Erythroblast (primary cell): ENCODE measurements at places on chromosomes 5 and 9.

- DNase-seq = no peak
Observed at GRCh38 chr9:115137526-115137925, 19.6 kb upstream of the TNC start.

DNA sequence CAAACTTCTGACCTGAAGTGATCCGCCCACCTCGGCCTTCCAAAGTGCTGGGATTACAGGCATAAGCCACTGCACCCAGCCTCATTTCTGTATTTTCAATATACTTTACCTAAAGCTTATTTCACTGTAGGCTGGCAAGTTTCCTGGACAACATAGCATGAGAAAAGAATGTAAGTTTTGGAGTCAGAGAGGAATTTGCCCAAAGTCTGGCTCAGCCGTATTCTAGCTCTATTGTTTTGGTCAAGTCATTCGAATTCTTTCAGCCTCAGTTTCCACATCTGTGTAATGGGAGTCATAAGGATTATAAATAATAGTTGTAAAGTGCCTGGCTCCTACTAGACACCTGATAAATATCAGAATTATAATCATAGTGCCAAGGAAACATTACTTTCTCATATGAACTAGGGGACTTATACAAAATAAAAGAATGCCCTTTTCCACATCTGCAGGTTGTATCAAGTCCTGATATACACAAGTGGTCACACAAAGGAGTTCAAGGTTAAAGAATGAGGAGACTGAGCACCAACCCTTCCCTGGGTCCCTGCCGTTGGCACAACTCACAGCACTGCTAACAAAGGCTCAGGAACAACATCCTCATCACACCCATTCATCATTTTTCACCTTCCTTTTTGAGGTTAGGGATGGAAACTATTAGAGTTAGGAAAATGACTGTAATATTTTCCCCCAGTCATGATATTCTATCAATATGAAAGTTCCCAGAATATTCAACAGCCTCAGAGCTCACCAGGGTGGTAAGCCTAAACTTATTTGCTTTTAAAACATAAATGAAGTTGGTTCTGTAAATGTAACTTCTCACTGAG is 34.6 kb upstream of the RAI14 start:
- DNase-seq = no peak

GRCh38 chr5:146103594-146103993 is 1.8 kb downstream of the PLAC8L1 start:
- no peak for DNase-seq

DNA sequence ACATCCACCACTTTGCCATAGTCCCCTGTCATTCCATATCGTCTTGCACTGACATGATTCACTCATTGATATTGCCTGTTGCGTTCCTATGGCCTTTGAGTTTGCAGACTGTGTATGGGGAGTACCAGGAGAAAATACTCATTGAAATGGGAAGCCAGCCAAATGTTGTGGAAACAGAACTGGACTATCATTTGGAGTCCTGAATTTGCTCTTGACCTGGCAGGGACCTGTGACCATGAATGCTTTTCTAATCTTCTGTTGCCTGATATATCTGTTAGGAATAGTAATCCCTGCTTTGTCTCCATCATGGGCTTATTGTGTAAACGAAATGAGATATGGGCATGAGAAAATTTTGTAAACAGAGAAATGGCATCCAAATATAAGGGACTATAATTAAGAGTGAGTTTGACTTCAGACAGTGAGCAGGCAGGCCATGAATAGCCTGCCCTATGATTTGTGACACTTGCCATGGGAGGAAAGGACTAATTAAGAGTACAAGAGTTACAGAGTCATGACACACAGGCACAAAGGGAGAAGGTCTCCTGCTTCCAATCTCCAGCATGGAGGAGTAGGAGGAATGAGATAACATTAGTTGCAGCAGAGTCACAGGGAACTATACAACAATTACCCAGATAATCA is 572.9 kb upstream of the SGCD start:
- no peak for DNase-seq

- no peak for DNase-seq
Observed at GRCh38 chr5:149799119-149799623, 69.1 kb downstream of the PPARGC1B start.

- no peak for DNase-seq
Observed at GRCh38 chr5:124111886-124112285, 599.9 kb downstream of the CSNK1G3 start.

DNA sequence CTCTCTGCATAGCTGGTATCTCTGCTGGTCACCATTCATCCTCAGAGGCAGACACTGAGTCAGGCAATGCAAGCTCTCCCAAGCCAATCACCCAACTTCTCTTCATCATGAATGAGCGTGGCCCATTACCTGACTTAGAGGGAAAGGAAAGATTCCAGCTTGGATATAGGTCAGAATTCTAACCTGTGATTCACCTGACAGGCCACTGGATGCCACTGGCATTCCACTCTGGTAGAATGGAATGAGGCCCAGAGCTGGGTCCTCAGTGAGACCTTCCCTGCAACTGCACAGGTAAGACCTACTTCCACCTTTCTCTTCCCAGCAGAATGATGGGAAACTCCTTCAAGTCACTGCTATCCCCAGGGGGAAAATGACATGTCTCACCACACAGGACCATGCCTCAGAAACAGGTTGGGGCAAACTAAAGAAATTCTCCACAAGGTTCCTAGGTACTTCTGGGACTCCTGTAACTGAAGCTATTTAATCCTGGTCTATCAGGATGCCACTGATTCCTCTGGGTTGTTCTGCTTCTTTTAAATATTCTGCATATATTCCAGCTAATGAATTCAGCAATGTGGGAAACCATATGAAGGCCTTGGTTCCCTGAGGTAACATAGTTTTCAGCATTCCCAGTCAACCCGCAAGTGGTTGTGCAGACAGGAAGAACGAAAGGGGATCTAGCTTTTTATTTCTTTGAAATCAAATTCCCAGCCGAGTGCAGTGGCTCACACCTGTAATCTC is 62.0 kb downstream of the SUSD1 start:
- peak; percentile 20 for DNase-seq

DNA sequence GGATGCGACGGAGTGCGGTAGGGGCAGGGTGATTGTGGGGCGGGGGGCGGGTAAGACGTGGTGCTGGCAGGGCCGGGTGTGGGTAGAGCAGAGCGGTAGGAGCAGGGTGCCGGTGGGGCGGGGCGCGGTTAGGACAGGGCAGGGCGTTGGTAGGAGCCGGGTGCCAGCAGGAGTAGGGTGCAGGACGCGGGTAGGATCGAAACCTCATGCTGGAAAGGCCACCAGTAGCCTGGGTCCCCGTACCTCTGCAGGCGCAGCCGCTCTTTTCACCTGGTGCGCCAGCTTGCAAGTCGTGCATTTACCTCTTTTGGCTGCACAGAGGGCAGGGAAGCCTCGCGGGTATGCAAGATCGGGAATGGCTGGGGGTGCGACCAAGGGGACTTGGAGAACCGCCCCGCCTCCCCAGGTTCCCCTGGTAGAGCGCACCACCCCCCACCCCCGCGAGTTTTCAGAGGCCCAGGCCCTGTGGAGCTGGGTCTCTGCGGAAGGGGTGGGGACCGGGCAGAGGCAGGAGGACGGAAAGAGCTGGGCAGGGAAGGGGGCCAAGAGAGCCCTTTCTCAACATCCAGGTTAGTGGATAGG is 104.8 kb upstream of the SIMC1 start:
- DNase-seq = no peak

GRCh38 chr5:84634256-84634655 is 249.6 kb upstream of the EDIL3 start:
- no peak for DNase-seq

GRCh38 chr9:27701016-27701415 is 127.7 kb upstream of the C9orf72 start:
- no peak for DNase-seq

DNA sequence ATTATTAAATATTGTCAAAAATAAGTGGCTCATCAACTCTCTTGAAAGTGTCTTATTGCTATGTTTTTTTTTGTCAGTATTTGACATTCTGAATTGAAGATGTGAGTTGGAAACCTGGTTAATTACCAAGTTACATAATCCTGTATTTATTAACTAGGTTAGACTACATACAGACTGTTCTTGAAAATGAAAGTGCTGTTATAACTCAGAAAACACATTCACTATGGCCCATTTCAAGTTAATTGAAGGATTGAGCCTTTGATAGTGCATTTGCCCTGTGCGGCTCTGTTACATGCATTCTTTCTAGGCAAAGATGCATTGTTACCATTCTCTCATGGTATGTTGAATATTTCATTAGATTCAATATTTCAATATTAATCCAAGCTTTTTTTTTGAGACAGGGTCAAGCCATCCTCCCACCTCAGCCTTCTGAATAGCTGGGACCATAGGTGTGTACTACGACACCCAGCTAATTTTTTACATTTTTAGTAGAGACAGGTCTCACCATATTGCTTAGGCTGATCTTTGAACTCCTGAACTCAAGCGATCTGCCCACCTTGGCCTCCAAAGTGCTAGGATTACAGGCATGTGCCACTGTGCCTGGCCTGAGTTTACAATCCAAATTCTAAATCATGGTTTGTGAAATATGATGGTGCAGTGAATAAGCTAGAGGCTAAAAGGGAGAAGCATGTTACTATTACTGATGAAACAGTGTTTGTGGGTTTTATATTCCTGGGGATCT is 10.0 kb downstream of the CTNNA1 start:
- DNase-seq = no peak

GRCh38 chr5:115170929-115171510 is 1.3 kb upstream of the TRIM36 start:
- no peak for DNase-seq
